ENCODE measurements at places on chromosomes 7 and 10.

GRCh38 chr7:25263337-25263736 is 35.1 kb upstream of the NPVF start:
- DNase-seq = peak; percentile 25

DNA sequence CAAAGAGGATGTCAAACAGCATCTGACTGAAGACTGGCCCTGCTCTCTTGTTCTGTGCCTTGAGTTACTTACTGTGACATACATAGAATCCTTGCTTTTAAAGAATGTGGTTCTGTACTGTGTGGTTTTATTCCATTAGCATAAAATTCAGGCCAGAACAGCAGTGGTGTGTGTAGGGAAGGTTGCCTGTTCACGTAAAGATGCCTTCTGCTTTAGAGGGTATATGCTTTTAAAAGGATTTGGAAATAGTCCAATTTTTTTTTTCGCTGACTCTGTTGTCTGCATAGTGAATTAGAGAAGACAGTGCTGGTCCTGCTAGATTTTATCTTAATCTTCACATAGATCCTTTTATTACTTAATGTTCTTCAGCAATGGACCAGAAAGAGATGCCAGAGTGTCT is 470.8 kb upstream of the SEMA3A start:
- no peak for DNase-seq

DNA sequence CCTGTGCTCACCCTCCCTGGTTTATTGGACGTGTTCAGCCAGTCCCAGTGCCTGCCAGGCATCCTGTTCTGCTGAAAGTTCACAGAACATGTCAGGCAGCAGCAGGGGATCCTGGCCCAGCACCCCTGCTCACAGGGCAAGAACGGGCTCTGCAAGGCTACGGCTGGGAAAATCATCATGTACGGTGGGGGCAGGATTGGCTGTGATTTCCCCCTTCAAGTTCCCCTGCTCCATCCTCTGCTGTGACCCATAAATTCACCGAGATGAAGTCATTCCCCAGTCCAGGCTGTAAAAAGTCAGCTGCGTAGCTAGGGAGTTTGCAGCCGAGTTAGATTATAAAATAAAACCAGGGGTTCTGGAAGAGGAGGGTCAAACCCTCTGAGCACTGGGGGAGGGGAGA is 484.1 kb upstream of the ZMIZ1 start:
- DNase-seq = no peak

DNA sequence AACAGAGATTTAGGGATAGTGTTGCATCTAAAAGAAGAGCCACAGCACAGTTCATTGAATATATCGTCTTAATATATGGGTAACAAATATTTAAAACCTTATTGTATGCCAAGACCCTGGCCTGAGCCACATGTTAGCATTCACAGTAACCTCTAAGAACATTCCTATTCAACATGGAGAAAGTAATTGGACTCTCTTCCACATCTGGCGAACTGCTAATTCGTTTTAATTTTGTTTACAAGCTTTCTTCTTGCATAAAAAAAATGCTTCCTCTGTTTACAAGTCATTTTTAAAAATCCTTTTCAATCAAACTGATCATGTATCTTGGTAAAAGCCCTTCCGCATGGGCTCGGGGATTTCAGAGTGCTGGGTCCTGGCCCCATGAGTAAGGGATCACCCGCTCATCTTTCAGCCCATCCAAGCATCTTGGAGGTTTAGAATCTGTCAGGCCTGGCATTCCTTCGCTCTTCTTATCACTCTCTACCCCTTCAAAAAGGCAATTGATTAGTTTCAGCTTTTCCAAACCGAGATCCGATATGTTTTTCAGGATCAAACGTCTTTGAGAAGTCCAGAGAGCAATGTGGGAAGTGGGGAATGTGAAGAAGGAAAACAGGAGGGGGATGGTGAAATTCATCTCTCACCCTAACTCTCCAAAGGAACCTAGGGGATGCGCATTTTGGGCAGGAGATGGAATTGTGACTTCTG is 7.3 kb downstream of the TWIST1 start:
- no peak for DNase-seq

DNA sequence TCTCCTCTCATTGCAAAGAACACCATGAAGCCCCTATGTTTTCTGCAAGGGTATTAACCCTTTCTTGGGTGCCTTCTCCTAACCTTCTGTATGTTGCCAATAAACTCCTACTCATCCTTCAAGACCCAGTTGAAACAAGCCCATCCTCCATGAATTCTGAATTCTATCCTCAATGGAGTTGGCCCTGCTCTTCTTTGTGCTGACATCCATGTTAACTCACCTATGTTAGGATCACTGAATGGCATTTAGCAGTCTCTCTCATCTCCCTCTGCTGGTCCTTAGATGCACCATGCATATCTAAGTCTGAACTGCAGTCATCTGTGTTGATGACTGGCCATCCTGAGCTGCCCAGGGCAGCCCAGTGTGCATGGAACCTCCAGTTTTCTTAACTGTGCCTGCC is 129.8 kb downstream of the BUB3 start:
- no peak for DNase-seq

GRCh38 chr7:29342761-29343160 is 148.2 kb downstream of the CHN2 start:
- DNase-seq = peak; percentile 70

GRCh38 chr7:156196649-156197048 is 384.4 kb upstream of the SHH start:
- no peak for DNase-seq

GRCh38 chr10:91813251-91813650 is 15.0 kb downstream of the TNKS2 start:
- no peak for DNase-seq

DNA sequence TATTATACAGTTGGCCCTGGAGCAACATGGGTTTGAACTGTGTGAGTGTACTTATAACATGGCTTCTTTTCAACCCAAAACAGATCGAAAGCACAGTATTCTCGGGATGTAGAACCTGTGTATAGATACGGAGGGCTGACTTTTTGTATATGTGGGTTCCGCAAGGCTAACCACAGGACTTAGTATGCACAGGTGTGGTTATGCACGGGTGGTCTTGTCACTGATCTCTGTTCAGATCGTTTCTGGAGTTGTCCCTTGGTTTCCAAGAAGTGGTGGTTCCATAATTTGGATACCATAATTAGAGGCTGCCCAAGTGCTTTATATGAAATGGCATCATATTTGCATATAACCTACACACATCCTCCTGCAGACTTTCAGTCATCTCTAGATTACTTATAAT is 10.9 kb upstream of the BHLHA15 start:
- DNase-seq = no peak

GRCh38 chr10:118926072-118926417 is 103.5 kb upstream of the NANOS1 start:
- no peak for DNase-seq

- no peak for DNase-seq
Measured at GRCh38 chr10:60473557-60473956, 83.9 kb upstream of the ANK3 start.

GRCh38 chr7:44463169-44463808 is 27.2 kb downstream of the NUDCD3 start:
- DNase-seq = peak; percentile 26

DNA sequence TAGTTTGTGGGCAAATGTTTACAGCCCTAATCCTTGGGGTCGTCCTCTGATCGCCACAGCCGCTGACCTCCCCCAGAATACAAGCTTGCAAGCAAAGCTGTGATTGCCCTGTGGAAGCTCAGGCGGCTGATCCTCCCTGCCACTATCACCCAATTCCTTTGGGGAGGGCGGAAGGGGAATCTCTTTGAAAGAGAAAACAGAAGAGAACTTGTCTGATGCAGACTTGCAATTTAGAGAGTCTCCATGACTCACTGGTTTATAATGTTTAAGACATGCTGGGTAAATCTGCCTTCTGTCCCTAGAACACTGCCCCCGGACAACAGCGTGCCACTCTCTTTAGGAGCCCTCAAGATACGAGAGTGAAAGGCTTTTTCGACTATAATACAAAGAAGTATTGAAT is 75.5 kb downstream of the NRP1 start:
- peak; percentile 52 for DNase-seq

DNA sequence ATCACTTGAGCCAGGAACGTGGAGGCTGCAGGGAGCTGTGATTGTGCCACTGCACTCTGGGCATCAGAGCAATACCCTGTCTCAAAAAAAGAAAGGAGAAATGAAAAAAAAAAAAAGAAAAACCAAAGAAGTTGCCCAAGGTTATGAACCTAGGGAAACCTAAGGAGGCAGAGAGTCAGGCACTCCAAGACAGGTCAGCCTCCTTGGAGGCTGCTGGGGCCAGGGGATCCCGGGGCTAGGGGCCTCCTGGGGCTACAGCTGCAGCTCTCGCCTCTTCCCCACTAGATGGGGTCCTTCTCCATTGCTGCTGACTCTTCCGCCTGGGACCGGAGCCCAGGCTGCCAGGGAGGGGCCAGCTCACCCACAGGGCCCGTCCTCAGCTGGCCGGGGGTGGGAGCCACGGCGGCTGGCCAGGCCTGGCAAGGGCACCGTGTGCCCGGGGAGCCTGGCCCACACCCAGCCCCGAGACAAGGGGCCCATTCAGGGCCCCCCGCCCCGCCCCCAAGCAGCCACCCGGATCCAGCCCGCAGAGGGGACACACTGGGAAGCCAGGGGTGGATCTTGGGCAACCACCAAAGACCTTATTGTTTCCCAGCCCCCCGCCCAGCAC is 1.7 kb upstream of the SPACDR start:
- DNase-seq = peak; percentile 74

GRCh38 chr7:152162287-152162686 is 136.8 kb downstream of the GALNT11 start:
- no peak for DNase-seq

DNA sequence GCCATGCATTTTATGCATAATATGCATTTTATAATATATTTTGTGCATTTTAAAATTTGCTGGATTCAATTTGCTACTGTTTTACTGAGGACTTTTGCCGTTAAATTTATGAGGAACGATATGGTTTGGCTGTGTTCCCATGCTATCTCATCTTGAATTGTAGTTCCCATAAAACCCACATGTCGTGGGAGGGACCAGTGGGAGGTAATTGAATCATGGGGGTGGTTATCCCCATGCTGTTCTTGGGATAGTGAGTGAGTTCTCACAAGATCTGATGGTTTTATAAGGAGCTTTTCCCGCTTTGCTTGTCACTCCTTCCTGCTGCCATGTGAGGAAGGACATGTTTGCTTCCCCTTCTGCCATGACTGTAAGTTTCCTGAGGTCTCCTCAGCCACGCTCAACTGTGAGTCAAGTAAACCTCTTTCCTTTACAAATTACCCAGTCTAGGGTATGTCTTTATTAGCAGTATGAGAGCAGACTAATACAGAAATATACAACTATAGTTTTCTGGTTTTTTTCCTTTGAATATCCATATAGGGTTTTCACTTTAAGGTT is 201.4 kb upstream of the SH2B2 start:
- no peak for DNase-seq

- DNase-seq = peak; percentile 69
Measured at GRCh38 chr7:43647339-43647672, 64.4 kb downstream of the STK17A start.

GRCh38 chr7:156919132-156919713 is 26.2 kb upstream of the LMBR1 start:
- DNase-seq = no peak

DNA sequence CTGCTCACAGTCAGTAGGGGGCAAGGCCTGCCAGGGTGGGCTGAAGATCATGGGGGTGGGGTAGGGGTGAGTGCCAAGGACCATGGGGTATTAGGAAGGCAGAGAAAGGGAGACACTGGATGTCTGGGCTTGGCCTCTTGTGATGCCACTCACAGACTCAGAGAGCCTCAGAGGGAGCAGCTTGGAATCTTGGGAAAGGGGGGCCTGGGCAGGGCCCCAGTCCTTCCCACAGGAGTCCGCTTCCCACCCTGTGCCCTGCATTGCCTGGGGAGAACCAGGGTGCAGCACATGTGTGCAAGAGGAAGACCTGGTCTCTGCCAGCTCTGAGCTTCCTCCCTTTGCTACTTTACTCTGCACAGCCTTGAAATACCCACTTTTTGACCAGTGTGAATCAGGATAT is 4.3 kb downstream of the ADCY1 start:
- no peak for DNase-seq

GRCh38 chr7:150950496-150951180 is 27.5 kb downstream of the KCNH2 start:
- DNase-seq = no peak

GRCh38 chr10:59283456-59284091 is 78.8 kb downstream of the FAM13C start:
- DNase-seq = peak; percentile 57

GRCh38 chr7:79734181-79734580 is 280.7 kb upstream of the MAGI2 start:
- DNase-seq = peak; percentile 13

DNA sequence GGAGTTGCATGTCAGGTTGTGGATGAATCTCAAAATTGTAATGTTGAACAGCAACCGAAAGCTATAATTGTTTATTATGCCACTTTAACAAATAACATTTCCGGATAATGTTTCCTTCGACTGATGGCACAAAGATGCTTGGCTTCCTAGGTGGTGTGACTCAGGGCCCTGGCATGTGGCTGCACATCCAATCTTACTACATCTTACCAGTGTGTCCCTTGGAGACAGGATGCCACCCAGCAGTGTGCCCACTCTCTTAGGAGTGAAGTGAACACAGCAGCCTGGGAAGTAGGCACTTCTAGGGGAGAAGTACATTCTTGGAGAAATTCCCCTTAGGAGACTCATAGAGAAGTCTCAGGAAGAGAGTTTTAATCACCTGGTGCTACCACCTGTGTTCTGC is 33.0 kb upstream of the GPR26 start:
- no peak for DNase-seq

- DNase-seq = no peak
Measured at GRCh38 chr7:117472335-117472734, 7.5 kb upstream of the CFTR start.

- DNase-seq = peak; percentile 37
Measured at GRCh38 chr7:151086802-151087244, 548 bp downstream of the AGAP3 start.

DNA sequence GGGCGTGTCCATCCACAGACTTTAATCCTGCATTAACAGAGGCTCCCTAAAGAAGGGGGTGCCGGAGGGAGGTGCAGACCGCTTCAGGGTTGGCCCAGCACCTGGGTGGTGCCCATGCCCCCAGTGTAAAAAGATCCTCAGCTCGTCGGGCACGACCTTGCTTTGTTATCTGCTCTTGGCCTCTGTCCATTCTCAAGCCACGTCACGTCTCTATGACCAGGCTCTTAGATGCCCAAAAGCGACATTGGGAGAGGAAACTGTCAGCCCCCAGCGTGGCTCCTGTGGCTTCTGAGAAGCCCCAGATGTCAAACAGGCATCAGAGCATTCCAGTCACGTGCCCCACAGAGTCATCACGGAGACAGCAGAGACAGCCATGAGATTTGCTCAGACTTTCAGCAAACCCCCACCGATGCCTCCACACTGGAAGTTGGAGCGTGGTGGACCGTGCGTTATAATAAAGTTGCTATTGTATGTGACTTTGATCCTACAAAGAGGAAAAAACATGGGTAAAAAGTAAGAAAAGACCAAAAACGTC is 55.5 kb downstream of the PTPRN2 start:
- no peak for DNase-seq
